Omental fat pad (tissue), 4 donors: ENCODE measurements at places on chromosomes 5 and 9. TPM values are rescaled to one million over a fixed set of nuclear protein-coding genes. Genes with fewer than 3 reads are reported as not detected.
A peak's percentile ranks its signal among the peaks of the same experiment; 100 is the strongest.

CCL27 gene
- total RNA-seq: not detected

DNAH5 gene
- total RNA-seq: 0.96 TPM

LCN10 gene
- 3.5 TPM for total RNA-seq

- DNase-seq: no peak
Observed at GRCh38 chr5:17216974-17217492, 398 bp upstream of the BASP1 start.

DNA sequence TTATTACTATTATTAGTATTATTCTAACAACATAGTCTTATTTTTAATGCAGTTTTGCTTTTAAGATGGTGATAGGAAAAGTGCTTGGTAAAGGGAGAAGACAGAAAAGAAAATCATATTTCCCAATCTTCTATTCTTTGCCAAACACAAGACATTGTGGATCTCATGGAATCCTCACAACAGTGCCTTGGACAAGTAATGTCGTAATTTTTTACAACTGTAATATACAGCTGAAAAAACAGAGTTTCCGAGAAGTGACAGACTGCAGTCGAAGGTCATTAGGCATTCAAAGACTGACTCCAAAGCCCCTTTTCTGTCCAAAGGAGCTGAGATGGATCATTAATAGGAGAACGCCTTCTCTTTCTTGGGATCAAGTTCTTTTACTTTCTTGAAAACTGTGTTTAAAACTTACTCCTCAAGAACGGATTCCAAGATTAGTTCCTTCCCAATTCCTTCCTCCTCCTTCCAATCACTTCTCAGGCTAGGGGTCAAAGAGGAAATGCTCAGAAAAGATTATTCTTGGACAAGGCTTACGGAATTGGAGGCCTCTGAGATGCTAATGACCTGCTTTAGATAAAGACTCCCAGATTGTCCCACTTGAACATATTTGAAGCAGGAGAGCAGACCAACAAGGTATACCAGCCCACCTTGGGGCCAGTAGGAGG, 24.3 kb upstream of the TRIM32 start:
- DNase-seq: no peak

GRCh38 chr5:30900367-30900766, 293.1 kb upstream of the CDH6 start:
- DNase-seq: no peak

MAMDC2 gene
- 9.0 TPM for total RNA-seq

DNA sequence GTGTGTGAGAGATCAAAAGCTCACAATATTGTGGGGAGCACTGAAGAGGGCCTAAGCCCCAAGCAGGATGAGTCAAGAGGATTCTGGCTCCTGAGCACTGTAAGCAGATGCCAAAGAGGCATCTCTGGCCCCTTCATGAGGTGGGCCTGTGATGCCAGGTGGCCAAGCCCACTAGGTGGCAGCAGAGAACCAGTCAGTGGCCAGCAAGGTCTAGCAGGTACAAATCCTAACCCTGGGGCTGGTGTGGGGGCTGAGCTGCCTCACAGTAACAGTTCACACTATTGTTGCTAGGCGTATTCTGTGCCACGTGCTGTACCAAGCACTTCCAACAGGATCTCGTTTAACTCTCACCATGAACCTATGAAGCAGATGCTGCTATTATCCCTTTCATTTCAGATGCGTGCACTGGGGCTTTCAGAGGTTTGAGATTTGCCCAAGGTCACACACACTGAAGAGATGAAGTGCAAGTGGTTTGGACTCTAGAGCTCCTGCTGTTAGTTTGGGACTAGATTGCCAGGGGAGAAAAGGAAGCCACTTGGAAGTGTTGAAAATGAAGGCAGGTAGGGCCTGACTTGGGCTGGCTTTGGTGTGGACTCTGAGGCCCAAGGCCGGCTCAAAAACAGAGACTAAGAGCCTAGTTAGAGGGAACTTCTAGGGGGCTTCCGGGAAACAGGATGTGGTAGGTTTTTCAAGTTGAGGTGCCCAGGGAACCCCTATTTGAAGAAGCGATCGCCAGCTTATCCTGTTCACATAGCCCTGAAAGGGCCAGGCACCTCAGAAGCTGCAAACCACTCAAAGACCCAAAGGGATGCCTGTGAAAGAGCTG, 4.4 kb upstream of the MLANA start:
- peak; percentile 67 for DNase-seq

DNA sequence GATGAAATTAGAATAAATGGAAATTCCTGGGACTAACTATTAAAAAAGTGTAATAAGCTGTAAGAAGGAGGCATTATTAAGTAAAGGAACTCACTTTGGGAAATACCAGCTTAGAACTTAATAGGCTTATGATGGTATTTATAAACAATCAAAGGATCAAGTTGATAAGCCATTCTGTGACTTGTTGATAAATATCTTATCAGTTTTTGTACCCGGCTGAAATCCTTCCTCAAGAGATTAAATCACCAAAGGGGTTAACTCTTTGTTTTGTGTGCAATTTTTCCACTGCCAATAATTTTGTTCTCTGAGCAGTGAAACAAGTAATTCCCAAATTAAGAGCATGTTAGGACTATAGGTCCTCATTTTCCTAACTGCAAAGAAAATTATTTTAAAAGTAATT, 70.7 kb upstream of the BDP1 start:
- DNase-seq: no peak

- no peak for DNase-seq
Observed at GRCh38 chr9:92965061-92965758, 17.9 kb downstream of the FGD3 start.

ISOC1 gene
- total RNA-seq: 25.6 TPM
